Effector CD8-positive, alpha-beta T cell (primary cell): ENCODE measurements at places on chromosomes 7 and 10.

- DNase-seq = no peak
Observed at GRCh38 chr10:47365431-47366180, 17.4 kb downstream of the RBP3 start.

DNA sequence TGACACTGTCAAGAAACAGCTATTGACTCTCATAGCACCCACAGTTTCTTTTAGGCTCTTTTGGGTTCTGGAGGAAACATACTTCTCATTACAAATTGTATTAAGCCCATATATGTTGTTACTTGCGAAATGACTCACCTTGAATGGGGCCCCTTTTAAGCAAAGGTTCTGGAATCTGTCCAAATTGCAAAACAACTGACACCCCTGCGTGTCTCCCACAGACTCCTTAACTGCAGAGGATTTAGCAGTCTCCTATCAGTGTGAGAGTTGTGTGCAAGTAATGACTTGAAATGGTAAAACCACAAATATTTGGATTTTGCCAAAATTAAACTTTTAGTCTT is 192.3 kb downstream of the DNAJC1 start:
- DNase-seq = no peak

GRCh38 chr7:129315960-129316359 is 91.1 kb downstream of the AHCYL2 start:
- DNase-seq = no peak

- no peak for DNase-seq
Observed at GRCh38 chr7:151984612-151985011, 28.4 kb downstream of the GALNTL5 start.

DNA sequence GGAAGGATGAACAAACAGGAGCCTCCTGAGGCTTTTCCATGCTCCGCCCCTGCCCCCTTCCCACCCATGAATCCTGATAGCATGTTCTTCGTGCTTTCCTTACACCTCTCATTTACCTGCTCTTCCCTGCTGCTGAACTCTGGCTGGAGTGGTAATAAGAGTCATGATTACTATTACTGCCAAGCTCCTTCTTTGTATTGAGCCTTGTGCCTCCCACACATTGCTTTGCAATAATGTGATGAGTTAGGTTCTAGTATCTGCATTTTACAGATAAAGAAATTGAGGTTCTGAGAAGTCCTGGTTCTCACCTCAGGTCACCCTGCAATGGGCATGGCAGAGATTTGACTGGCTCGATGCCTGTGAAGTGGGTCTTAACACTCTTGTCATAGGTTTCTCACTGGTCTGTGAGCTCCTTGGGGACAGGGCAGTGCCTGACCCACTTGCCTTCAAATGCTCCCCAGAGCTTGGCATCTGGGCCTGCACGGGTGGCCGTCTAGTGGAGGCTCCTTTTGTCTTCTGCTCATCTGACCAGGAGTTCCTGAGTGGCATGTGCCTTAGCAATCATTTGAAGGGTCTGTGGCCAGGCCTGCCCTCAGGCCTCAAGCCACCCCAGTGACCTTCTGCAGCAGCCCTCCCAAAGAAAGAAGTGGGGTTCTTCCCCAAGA is 309.2 kb upstream of the ZMIZ1 start:
- no peak for DNase-seq

DNA sequence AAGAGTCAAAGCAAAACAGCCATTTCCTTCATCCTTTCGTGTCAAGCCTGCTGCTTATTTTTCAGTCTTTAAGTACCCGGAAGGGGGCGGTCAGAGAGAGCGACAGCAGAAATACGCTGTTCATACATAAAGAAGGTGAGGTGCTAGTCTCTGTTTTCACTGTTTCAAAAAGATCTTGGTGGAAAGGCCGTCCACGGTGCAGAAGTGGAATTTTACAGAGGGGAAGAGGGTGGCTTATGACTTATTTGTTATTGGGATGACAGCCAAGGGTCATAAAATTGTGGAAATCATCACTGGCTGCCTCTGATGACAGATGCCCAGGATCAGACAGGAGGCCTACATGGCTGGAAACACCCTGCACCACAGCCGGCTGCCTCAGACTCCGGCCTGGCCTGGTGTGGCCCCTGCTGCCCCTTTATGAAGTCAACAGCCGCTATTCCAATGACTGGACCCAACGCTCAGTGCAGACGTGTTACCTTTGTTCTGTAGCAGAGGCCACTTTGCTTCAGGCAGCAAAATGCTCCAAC is 57.0 kb downstream of the HIPK2 start:
- no peak for DNase-seq

GRCh38 chr10:61503051-61503450 is 49.9 kb upstream of the TMEM26 start:
- no peak for DNase-seq

DNA sequence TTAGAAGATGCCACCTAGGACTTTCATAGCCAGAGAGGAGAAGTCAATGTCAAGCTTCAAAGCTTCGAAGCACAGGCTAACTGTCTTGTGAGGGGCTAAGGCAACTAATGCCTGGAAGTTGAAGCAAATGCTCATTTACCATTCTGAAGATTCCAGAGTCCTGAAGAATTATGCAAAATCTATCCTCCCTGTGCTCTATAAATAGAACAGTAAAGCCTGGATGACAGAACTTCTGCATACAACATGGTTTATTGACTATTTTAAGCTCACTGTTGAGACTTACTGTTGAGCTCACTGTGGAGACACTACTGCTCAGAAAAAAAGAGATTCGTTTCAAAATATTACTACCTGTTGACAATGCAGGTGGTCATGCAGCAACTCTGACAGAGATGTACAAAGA is 28.6 kb downstream of the TNS3 start:
- DNase-seq = no peak

GRCh38 chr7:157714166-157715070 is 377.6 kb downstream of the DNAJB6 start:
- DNase-seq = no peak

DNA sequence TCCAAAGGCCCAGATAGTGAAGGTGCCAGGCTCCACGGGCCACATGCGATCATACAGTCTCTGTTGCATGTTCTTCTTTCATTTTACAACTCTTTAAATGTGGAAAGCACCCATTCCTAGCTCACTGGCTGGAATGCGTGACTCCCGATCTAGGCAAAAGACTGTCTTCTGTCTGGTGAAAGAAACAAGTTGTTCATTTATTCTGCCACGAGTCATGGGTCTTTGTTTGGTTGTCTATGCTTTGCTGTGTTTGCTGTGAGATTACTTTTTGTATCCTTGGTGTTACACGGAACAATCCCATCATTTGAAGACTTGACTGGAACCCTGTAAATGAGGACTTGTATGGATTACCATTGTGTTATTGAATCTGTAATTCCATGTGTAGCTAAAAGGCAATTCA is 41.9 kb downstream of the NPVF start:
- DNase-seq = no peak

GRCh38 chr10:10552948-10553347 is 464.7 kb upstream of the CELF2 start:
- no peak for DNase-seq

DNA sequence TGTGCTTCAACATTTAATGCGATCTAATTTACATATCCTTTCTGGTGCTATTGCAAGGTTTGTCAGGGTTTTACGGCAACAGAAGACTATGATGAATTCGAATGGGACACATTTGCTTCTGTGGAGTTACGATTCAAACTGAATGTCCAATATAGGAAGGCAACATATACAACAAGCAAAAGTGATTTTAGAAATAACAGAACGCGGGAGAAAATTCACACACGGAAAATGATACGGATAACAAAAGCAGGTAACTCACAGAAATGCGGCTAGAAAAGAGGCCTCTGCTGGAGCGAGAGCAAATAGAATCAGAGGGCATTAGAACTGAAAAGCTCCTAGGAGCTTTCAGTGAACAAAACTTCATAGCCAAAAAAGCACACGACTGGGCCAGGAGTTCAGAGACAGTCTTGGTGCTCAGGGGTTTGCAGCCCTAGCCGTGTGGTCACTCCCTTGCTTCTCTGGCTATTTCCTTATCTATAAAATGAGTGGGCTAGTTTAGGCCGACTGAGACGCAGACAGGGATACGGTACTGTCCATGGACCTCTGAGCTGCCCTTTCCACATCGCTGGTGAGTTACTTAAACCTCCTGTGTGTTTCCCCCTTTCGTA is 557 bp upstream of the TAX1BP1 start:
- no peak for DNase-seq
